ENCODE measurements at places on chromosomes 13 and 19.

- DNase-seq = peak; percentile 82
These were observed 505 bp upstream of the ZIC2 start for GRCh38 chr13:99980824-99981734.

DNA sequence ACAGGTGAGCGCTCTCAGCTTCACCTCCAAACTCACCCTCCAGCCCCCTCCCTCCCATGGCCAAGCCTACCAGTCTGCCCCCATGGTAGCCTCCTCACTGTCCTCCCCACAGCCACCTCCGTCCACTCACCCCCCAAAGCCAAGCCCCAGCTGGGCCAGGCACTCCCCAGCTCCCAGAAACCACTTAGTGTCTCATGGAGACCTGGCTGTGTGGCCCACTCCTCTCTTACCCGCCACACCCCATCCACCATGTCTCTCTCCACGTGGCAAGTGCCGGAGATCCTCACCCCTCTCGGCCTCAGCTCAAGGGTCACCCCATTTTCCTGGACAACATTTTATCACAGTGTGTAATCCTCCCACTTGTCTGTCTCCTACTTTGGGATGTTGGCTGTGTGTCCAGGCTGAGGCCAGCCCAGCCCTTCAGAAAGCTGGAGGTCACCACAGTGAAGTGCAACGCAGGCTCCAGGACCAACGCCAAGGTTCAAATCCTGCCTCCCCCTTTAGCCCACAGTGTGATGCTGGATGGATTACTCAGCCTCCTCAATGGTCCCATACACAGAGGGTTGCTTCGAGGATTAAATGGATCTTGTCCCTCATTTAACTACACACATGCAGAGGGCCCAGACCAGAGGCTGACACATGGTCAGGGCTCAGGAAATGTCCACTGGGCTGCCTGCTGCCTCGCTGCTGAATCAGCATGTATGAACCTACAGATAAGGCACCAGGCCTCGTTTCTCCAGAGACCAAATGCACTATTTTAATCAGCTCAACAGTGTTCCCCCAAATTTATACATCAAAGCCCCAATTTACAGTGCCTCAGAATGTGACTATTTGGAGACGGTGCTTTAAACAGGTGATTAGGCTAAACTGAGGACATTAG lies 71.3 kb downstream of the CEBPG start:
- DNase-seq = no peak

DNA sequence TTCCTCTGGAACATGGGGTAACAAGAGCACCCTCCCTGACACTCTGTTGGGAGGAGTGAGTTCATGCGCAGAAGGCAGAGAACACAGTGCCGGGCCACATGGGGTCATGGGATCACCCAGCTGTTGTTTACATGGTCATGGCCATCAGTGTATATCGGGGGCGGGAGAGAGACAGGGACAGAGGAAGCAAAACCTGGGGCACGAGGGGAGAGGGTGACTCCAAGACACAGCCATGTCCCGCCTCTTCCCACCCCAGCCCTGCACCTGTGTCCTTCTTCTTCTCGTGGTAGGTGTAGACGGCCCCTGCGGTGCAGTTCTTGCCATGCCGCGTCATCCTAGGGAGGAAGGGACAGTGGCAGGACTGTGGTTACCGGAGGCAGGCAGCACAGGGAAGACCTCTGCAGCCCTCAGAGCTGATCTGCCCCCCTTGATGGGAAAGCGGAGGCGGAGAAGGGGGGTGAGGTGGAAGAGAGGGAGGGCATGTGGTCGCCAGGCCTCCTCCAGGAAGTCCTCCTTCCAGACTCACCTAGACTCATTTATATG lies 19.9 kb downstream of the NOSIP start:
- no peak for DNase-seq

DNA sequence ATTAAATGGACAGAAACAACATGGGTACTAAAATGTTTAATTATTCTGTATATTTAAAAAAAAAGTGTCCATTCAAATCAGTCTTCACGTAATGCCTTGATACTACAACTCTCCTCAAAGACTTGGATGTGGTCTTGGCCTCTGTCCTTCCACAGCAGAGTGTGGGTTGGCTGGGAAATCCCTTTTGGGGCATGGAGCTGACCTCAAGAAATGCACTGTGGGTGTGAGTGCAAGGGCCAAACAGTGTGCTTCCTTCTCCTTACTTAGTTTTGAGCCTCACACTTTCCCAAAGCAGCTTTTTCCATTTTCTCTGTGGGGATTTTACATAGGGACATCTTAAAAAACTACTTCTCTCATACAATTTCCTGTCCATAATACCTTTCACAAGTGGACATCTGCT lies 607.4 kb downstream of the EFNB2 start:
- no peak for DNase-seq

DNA sequence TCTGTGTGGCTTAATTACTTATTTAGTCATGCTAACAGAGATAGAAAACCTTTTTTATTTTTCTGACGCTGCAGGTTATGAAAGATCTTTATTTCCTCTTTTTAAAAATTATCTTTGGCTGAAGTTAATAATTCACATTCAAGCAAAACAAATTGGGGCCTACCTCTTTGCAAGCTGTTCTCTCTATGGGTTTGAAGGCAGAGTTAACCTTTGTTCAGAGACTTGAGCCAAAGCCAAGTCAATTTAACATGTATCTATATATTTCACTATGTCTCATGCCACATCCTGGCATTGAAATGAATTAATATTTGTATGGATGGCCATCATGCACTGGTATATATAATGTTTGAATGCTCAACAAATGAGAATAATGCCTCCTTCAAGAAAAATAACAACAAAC lies 677.3 kb upstream of the GPC6 start:
- DNase-seq = no peak

GRCh38 chr13:52447354-52447753 lies 3.1 kb downstream of the VPS36 start:
- no peak for DNase-seq

DNA sequence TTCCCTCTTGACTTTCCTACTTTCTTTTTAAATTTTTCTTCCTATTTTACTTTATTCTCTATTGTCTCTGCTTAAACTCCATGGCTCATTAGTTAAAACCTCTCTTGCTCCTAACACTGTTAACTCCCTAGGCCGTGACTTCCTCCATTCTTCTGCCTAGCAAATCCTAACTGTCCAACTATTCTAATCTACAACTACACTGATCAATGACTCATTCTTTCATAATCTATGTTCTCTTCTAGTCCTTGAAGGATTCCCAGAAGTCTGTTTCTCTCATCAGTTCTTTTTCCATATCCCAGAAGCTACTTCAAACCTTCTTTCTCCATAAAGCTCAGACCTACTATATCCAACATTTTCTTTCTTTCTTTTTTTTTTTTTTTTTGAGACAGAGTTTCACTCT lies 66.9 kb downstream of the MICU2 start:
- no peak for DNase-seq

DNA sequence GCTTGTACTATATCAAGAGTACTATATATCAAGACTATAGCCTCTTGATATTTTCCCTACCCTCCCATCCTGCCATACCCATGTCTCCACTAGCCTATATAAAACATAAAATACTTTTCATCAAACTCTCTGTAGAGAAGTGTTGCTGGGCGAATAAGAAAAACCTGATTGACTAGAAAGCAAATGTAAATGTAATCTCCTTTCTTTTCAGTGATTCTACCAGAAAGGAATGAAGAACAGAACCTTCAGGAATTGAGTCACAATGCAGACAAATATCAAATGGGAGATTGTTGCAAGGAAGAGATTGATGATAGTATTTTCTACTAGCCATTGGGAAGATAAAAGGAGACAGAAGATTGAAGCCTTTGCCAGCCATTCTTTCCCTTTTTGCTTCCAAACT lies 89.2 kb downstream of the KCNRG start:
- no peak for DNase-seq

- peak; percentile 85 for DNase-seq
These were observed 72.6 kb downstream of the SIPA1L3 start for GRCh38 chr19:37979547-37980082.

DNA sequence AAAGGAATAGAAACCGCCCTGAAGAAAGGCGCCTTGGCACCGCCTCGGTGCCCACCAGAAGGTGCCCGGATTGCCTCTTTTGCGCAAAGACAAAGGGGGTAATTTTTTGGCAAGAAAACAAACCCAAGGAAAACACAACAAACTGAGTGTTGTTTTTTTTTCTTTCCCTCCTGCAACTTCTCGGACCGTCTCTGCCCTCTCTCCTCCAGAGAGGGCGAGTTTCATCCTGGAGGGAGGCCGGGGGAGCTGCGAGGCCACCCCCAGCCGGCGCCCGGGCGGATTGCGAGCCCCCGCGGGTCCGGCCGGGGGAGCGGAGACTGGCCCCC lies 2.3 kb downstream of the ZNF536 start:
- DNase-seq = no peak

DNA sequence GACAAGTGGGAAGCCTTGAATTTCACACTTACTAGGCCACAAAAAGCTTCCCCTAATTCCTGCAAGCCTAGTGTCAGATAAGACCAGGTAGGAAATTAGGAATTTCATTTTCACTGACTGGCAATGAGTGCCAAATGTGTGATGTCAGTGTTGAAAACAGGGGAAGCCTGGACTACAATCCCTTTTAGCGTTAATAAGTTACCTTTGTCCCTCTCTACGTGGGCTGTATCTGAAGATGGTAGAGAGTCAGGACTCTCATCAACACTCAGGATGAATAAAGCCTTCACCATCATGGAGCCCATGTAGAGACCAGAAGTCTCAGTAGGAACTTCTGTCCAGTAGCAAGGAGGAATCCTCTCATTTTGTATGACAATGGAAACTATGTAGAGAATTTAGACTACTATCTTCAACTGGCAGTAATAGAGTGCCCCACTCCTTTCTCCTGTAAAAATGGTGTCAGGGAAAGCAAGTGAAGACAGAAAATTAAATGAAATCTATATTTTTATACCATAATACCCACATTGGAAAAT lies 324.1 kb upstream of the KLHL1 start:
- DNase-seq = no peak
